ENCODE measurements at places on chromosomes 4 and X.

DNA sequence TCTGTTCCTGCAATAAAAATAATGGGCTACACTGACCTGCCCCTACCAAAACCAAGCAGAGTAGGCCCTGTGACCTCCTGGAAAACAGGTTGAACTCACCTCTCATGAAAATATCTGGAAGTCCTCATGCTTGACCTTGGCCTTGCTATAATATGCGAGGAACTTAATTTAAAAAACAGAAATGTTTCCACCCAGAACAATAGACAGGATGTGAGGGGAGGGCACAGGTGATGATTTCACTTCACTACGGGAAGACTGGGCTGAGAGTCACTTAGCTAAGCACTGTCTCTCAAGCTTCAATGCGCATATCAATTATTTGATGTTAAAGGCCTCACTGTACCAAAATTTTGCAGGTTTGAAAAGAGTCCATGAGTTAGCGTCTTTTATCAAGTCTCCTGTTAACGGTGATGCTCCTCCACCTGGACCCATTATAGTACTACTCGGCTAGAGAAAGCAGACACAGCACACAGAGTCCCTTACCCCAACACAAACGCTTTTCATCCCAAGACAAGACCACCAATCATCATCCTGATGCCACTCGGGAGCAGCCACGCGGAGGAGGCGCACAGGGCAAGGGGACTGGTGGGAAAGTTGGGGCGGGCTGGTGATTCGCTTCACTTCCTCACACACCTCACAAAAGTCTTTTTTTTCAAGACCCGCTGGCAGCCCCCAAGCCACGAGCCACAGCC is 25.9 kb downstream of the ZNF721 start:
- DNase-seq = peak; percentile 17

DNA sequence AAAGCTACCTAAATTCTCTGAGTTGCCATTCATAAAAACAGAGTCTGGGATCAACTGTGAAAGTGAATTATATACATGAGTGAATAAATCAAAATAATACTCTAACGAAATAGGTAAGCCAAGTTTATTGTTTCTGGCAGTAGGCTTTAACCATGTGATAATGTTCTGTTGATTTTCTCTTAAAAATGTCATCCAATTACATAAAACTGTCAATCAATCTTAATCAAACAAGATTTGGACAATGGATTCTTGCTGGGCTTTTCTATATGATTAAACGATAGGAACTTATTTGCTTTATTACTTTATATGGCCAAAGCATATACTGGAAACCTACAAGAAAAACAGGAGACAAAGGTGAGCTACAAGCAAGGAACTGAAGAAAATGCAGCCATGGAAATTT is 148.8 kb downstream of the INPP4B start:
- DNase-seq = peak; percentile 48

DNA sequence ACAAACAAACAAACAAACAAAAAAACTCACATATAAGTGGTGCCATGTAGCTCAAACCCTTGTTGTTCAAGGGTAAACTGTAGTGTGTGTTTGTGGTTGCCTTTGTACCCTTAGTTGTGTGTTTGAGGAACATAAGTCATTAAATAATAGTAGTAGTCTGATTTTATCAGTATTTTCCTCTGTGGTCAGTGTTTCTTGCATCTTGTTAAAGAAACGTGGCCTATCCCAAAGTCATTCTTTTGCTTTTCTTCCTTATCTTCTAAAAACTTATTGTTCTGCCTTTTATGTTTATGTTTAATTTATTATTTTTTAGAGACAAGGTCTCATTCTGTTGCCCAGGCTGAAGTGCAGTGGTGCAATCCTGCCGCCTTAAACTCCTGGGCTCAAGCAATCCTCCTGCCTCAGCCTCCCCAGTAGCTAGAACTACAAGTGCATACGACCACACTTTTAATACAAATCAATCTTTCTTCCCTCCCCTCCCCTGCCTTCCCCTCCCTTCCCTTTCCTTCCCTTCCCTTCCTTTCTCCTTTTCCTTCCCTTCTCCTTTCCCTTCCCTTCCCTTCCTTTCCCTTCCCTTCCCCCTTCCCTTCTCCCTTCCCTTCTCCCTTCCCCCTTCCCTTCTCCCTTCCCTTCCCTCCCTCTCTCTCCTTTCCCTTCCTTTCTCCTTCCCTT is 26.4 kb downstream of the PRIMPOL start:
- DNase-seq = no peak

DNA sequence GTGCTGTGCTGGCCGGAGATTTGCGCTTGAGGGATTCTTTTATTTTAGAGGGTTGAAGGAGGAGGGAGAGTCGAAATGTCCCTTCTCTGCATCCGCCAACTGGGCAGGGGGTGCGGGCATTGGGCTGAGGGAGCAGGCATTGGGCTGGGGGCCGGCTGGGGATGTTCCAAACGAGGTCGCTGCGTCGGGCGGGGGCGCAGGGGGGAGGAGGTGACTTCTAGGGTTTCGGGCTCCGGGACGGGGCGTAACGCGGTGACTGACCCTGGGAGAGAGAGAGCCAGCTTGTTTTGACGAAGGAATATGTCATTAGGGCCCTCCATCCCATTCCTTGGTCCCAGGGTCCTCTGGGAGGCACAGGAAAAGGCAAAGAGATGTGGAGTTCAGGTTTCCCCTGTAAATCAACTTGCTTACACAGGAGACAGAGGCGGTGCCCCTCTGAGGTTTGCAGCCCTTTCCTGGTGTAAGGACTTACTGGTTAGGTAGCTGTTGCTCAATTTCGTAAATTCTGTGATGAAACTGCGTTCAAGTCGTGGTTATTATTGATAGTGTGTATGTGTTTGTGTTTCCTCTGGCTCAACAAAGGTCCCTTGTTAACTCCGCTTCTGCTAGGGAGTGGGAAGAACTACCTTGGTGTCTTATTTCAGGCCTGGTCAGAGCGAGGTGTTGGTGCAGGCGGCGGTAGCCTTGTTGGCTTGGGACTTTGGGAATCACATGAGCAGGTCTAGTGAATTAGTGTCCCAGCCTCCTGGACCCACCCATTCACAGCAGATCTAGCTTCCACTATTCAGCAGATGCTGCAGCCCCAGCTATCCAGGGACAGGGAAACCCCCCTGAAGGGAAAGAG is 716 bp downstream of the FHIP1A start:
- DNase-seq = no peak

- DNase-seq = no peak
Observed at GRCh38 chrX:102765217-102765616, 44.7 kb downstream of the GPRASP3 start.

DNA sequence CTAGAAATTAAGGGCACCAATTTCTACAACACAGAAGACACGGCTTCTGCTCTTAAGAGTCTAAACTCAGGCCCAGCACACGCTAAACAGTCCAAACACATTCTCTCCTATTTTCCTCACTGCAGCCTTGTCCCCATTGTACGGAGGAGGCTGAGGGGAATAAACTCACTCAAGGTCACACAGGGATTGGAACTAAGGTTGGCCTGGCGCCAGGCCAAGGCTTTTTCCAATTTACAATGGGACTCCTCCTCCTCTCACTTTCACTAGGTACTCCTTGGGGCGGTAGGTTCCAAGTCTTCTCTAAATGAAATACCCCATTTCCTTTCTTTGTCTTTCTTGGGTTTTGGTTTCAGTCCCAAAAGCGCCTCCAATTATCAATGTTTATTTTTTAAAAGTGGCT is 48.7 kb upstream of the CRMP1 start:
- DNase-seq = no peak

DNA sequence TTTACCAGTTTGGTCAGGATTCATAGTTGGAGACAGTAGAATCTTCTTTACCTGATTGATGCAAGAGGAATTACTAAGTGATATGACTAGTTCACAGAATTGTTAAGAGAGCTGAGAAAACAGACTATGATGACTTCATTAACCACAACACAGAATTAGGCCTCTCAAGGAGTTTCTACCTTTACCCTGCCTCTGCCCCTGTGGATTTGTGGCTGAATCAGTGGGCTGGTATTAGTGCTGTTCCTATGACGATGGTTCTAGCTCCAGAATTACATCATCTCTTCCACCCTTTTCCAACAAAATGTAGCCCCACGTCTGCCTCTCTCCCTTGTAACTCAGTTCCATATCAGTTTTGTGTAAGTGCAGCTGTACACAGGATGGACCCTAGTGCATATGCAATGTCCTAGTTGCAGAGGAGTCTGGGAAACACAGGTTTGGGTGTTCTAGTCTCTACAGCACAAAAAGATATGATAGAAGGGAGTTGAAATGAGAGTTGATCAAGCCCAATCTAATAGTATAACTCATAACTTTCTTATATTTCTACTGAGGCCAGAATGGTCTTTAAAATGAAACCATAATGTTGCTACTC is 99.3 kb downstream of the ANXA5 start:
- no peak for DNase-seq

DNA sequence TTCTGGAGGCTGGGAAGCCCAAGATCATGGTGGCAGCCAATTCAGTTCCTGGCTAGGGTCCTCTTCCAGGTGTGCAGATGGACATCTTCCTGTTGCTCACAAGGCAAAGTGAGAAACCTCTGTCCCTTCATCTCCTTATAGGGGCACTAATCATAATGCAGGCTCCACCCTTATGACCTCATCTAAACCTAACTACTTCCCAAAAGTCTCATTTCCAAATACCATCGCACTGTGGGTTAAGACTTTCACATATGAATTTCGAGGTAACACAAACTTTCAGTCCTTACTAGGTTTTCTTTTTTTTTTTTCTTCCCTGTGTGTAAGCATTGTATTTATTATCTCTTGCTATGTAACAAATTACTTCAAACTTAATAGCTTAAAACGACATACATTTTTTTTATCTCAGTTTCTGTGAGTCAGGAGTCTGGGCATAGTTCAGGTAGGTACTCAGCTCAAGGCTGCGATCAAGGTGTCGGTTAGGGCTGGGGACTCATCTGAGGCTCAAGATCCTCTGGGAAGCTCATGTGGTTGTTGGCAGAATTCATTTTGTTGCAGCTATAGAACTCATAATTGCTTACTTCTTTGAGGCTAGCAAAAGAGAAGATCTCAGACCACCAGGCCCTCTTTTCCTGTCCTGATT is 204.7 kb upstream of the STK26 start:
- no peak for DNase-seq

Measured in COR-L47 (cell line).